ENCODE measurements at places on chromosomes 6 and 20. TPM values are rescaled to one million over a fixed set of nuclear protein-coding genes. Genes with fewer than 3 reads are reported as not detected.

The PERP gene
- 59.3 TPM for total RNA-seq

The BPIFB1 gene
- total RNA-seq, result not detected

The TAGAP gene
- total RNA-seq, result 0.75 TPM

The GFRAL gene
- not detected for total RNA-seq

The FOXS1 gene
- total RNA-seq, result 6.1 TPM

The AVP gene
- not detected for total RNA-seq

The KIAA1755 gene
- 7.0 TPM for total RNA-seq

The CENPW gene
- 0.83 TPM for total RNA-seq

The TREML1 gene
- not detected for total RNA-seq

The CD2AP gene
- 11.7 TPM for total RNA-seq

The TEAD3 gene
- 63.3 TPM for total RNA-seq

The WFDC12 gene
- total RNA-seq, result not detected

The TRIM15 gene
- not detected for total RNA-seq

The AKIRIN2 gene
- 52.8 TPM for total RNA-seq

The VSX1 gene
- 0.54 TPM for total RNA-seq

The HLA-DPA1 gene
- 35.8 TPM for total RNA-seq

The NKX2-4 gene
- not detected for total RNA-seq

The IL20RA gene
- total RNA-seq, result 0.32 TPM

The PTCRA gene
- total RNA-seq, result not detected

The SNAP25 gene
- total RNA-seq, result 1.2 TPM

The RIMS4 gene
- total RNA-seq, result 0.27 TPM

The BMP7 gene
- total RNA-seq, result 2.7 TPM

The RAB44 gene
- 0.11 TPM for total RNA-seq

The CRIP3 gene
- 11.2 TPM for total RNA-seq

The RCAN2 gene
- total RNA-seq, result 281 TPM

The LRRN4 gene
- 0.11 TPM for total RNA-seq

The XKR7 gene
- not detected for total RNA-seq

The NOL7 gene
- total RNA-seq, result 50.5 TPM

The DPPA5 gene
- total RNA-seq, result not detected

The TBXT gene
- total RNA-seq, result not detected

The FAM83B gene
- 0.11 TPM for total RNA-seq
